ENCODE measurements at places on chromosomes 4 and X.

GRCh38 chr4:180280076-180280475, 1963.1 kb upstream of the TENM3 start:
- DNase-seq, result no peak

DNA sequence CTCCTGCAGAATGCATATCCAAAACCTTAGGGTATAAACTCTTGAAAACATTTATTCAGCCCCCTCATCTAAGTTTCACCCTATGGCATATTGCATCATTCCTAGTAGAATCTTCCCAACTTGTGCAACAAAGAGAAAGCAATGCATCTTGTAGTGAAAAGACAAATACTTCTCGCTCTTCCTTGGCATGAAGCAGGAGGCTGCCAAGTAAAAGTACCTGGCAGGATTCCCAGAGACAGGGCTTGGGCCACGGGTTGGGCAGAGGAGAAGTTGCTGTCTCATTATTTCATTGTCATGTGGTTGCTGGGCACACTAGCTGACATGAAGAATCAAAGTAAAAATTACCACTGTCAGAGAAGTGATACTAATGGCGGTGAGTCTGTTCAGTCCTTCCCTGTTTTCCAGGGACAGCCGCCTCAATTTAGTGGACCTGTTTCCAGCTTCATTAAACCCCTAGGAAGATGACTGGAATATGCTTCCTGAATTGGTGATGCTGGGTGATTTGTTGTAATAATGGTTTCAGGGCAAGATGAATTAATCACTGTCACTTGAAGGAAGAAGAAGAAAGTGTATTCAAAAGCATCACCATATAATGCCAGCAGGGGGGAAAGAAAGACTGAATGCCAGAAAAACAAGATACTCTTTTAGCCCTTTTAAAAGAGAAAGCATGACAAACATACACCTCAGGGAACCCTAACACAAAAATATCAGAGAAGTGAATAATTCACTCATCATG, 380.5 kb upstream of the IGFBP7 start:
- DNase-seq, result no peak

DNA sequence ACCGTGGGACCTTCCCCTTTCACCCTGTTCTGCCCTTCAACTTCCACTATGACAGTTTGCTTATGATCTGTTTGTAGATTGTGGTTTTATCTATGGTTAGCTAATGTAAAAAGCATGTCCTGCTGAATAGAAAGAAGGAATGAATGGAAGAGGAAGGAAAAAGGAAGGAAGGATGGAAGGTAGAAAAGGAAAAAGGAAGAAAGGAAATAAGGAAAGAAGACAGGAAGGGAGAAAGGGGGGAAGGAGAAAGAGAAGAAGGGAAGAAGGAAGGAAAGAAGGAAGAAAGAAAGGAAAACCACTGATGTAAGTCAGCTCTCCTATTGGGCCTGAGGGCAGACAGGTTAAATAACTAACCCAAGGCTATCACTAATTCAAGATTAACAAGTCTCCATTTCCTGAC, 319.1 kb upstream of the KLF3 start:
- no peak for DNase-seq

GRCh38 chrX:155048977-155049619, 21.8 kb downstream of the CMC4 start:
- peak; percentile 19 for DNase-seq

DNA sequence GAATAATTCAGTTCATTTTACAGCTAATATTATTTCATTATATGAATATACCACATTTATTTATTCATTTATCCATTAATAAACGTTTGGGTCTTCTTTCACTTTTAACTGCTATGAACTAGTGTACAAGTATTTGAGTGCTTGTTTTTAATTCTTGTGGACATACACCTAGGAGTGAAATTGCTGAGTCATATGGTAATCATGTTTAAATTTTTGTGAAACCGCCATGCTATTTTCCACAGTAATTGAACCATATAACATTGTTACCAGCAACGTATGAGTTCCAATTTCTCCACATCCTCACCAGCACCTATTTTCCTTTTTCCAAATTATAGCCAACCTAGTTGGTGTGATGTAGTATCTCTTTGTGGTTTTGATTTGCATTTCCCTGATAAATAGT, 388.2 kb downstream of the MAGEE1 start:
- no peak for DNase-seq

GRCh38 chr4:114691865-114692264, 93.3 kb downstream of the UGT8 start:
- DNase-seq, result no peak

DNA sequence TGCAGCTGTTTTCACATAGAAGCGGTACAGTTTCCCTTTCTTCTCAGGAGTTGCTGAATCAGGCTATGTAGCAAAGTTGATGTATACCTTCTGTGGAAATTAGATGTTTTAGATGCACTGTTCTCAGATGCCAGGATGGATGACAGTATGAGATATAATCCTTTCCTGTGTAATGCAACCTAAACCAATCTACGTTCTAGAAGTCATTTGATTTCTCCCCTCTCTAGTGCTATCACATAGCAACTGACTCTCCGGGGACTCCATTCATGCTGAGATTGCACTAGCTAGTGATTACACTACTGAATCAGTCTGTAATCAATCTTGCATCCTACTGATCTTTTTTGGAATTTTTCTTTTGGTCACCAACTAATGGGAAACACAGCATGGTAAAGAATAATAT, 1881.7 kb downstream of the PCDH7 start:
- no peak for DNase-seq

DNA sequence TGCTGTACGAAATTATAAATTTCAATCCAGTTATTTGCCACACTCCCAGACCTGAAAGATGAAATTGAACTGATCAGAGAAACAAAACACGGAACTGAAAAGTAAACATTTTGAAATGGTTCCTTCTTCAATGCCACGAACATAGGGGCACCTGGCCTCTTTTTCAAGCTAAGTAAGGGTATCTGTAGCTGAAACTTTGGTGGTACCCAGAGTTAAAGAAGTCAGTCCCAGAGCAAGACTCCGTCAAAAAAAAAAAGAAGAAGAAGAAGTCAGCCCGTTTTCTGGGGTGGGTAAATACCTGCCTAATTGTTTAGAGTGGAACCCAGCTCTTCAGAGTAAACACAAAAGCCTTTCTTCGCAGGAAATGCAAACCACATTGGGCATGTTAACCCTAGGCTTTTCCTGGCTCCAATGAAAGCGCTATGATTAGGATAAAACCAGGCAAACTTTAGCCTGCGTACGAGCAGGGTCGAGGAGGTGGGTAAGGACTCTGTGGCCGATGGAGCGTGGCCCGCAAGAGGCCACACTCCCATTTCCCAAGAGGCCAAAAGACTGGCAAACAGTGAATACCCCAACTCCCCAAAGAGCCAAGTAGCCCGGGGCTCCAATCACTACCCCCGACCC, 1.3 kb downstream of the ANTXR2 start:
- no peak for DNase-seq

- no peak for DNase-seq
These were observed 208.7 kb upstream of the KLF3 start for GRCh38 chr4:38455092-38455862.

- DNase-seq, result no peak
These were observed 175.5 kb downstream of the WDFY3 start for GRCh38 chr4:84790769-84791565.

DNA sequence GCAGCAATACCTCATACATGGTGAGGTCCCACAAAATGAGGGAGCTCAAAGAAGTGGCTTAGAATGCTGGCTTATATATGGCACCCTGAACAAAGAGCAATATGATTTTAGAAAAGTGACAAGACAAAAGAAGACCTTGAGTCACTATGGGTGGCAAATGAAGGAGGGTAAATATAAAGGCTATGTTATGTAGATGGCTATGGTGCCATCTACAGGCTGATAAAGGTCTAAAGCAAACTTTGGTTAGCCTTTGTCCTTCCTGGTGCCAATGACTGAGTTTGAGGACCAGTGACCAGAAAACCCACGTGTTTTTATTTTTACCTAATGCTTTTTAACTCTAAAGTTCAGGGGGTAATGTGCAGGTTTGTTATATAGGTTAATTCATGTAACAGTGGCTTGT, 151.8 kb downstream of the CCNG2 start:
- DNase-seq, result no peak

DNA sequence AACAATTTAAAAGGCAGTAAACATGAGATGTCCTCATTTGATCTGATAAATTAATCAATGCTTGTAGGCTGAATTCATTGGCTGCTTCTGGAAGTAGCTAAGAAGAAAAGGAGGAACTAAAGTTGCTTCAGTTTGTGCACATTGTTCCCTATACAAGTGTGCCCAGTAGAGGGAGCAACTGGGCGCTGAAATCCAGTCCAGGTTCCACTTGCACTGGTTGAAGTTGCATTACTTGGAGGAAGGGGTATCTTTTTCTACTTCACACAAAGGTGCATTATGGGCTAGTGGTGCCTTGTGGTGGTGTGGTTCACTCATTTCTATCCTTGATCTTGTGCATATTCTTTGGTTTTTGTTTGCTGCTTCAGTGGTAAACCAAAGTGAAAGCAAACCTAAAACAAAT, 67.9 kb upstream of the SOX3 start:
- DNase-seq, result no peak

- peak; percentile 76 for DNase-seq
These were observed at the start of gene SLC10A7 for GRCh38 chr4:146521541-146522097. SLC10A7 (minus strand) TSS chr4:146521940; CDS start chr4:146521717, 223 bp downstream.

- no peak for DNase-seq
These were observed 851.2 kb downstream of the ADGRL3 start for GRCh38 chr4:62051332-62051731.

DNA sequence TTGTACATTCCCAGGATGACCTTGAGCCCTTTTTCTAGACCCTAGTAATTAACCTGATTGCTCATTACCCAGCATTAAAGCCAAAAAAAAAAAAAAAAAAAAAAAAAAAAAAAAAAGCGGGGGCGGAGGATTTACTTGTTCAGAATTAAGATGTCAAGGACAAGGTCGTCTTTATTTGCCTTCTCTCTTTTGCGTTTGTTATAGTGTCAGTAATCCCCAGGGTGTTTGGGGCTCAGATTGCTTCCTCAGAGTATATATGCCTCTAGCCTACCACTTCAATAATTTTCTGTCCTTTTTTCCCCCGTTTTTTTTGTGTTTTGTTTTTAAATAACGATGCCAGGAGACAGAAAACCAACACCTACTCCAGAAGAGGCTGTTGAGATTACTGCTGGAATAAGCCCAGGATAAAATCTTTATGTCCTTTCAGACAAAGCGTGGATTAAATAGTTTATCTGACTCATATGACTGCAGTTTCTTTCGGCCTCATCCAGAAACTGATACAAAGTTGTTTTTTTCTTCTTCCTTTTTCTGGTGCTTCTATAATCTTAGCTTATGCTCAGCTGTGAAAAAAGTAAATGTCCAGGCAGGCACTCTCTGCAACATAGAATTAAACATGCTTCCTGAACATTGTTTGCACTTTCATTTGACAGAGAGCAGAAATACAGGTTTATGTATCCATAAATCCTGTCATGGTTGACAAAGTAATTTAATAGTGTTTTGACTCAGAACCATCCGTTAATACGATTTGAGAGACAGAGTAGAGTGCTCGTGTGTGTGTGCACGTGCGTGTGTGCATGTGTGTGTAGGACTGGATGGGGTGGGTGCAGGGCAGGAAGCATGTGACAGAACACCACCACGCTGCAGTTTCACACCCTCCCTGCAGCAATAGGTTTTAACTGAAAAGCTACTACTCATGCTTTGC, 138.6 kb downstream of the AFF1 start:
- DNase-seq, result no peak

GRCh38 chrX:116142976-116143375, 27.6 kb upstream of the AGTR2 start:
- no peak for DNase-seq

GRCh38 chr4:113398441-113399143, 349.1 kb downstream of the ANK2 start:
- DNase-seq, result no peak

DNA sequence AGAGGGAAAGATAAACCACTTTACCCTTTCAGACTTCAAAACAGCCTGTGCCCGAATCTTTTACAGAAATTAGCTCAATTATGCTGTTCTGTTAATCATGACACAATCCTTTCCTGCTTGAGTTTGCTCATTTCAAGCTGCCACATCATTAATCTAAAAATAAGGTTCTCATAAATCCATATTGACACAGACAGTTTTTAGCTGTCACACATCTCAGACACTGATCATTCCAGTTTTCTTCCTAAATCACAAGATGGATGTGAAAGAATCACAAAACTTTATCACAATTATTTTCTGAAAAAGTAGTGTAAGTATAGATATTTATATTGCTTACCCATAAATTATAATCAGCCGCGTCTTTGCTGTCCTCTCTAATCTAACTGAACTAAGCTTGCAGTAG, 27.9 kb upstream of the AMELX start:
- no peak for DNase-seq

- DNase-seq, result no peak
These were observed 107.9 kb upstream of the ELOVL6 start for GRCh38 chr4:110306303-110306702.

- no peak for DNase-seq
These were observed 16.9 kb upstream of the PDLIM3 start for GRCh38 chr4:185552254-185552653.

GRCh38 chrX:153880440-153880815, 5.5 kb downstream of the L1CAM start:
- peak; percentile 19 for DNase-seq

GRCh38 chr4:165011403-165011802, 20.4 kb upstream of the TRIM60 start:
- no peak for DNase-seq

DNA sequence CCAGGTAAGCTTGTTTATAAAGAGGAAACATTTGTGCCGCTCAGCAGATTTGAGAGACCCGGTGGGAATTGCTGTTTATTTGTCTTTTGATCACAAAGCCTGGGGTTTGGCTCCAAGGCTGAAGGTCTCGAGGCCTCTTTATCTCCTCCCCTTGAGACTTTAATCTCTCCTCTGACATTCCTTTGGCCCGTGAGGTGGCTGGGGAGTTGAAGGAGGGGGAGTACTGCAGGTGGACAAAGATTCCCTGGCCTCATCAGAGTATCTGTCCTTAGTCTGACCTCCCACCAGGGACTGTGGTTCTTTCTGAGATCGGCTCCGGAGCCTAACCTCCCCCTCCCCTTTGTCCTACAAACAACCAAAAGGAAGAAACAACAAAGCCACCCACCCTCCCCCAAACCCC, 216.5 kb downstream of the MID1IP1 start:
- no peak for DNase-seq

- DNase-seq, result no peak
These were observed 179.7 kb downstream of the STIM2 start for GRCh38 chr4:27040356-27040755.

DNA sequence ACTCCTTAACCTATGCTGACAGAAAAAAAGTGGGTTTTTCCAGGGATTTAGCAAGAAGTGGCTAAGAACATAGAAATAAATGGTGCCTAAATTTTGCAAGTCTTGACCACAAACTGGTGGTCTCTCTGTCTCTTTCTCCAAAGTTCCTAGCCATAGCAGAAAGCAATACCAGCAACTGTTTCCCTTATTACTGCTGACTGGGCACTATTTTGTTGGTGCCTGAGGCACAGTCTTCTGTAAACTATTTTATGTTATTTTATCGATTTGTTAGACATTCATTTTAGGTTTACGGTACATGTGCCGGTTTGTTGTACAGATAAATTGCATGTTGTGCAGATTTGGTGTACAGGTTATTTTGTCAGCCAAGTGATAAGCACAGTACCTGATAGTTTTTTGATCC, 234.6 kb upstream of the TECRL start:
- DNase-seq, result no peak
